ENCODE measurements at places on chromosomes 2 and 18.

- no peak for DNase-seq
Observed at GRCh38 chr18:8783335-8783993, 78.1 kb downstream of the MTCL1 start.

DNA sequence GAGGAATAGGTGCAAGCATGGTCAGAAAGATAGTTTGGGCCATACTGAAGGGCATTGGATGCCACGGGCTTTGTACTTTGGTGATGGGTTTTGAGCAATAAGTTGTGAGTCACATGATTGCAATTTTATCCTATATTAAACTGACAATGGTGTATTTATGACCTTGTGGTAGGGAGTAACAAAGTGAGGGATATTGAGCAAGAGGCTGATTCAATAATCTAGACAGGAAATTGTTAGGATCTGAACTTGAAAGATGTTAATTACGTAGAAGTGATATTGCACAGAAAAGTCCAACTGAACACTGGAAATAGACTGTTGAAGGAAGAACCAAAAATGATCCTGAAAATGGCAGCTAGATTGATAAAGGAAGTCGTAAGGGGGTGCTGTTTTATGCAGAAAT is 46.6 kb upstream of the TCF4 start:
- no peak for DNase-seq

GRCh38 chr2:165008730-165009315 is 53.5 kb upstream of the SLC38A11 start:
- DNase-seq = no peak

- DNase-seq = no peak
Observed at GRCh38 chr18:32391126-32391525, 79.6 kb downstream of the GAREM1 start.

DNA sequence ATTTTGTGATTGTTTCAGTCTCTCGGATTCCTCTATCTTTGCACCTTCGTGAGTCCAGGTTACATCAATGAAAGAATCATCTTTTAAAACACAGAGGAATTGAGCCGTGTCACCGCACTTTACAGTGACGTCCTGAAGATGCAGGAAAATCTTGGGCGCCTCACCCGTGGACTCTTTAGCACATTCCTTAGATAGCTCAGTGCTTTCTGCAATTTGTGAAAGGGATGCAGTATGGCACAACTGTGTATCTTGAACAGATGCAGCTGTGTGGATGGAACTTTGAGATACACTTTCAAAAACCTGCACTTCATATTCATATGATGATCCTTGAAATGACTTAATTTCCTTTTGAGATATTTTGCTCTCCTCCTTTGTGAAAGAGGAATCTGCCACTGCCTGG is 50.9 kb downstream of the TTN start:
- DNase-seq = no peak

DNA sequence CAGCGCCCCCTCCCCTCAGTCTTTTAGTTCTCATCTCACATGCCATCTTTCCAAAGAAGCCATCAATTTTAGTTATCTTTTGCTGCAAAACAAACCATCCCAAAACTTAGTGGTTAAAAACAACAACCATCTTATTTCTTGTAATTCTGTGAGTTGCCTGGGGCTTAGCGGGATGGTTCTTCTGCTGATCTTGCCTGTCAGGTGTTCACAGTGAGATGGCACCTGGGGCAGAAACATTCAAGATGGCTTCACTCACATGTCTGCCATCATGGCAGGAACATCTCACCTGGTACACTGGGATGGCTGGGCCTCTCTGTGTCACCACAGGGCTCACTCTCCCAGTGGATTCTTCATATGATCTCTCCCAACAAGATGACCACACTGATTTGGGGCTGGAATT is 144.5 kb upstream of the MSH6 start:
- no peak for DNase-seq

GRCh38 chr2:135473567-135473966 is 57.5 kb downstream of the ZRANB3 start:
- no peak for DNase-seq

GRCh38 chr2:55232863-55233657 is 572 bp downstream of the RPS27A start:
- DNase-seq = no peak

GRCh38 chr18:64936671-64937070 is 787.8 kb upstream of the LINC00305 start:
- DNase-seq = no peak

GRCh38 chr2:229714736-229715541 is 584 bp upstream of the DNER start:
- no peak for DNase-seq

- DNase-seq = no peak
Observed at GRCh38 chr2:182897137-182897536, 30.7 kb upstream of the FRZB start.

- no peak for DNase-seq
Observed at GRCh38 chr2:104654811-104655210, 199.1 kb upstream of the POU3F3 start.

DNA sequence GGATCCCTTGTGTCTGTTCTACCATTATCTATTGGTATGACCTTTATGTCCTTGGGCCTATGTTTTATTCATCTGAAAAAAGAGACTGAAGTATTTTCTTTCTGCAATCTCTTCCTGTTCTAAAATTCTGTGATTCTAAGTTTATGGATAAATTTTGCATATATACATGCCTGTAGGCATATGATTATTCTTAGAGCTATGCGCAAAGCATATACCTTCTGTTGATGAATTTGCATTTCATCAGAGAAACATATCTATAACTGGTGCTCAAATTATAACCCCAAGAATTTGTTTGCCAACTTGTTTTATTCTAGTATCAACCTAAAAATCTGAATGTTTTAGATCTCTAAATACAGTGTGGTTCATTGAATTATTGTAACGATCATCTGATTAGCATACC is 6.7 kb downstream of the CACNB4 start:
- no peak for DNase-seq

DNA sequence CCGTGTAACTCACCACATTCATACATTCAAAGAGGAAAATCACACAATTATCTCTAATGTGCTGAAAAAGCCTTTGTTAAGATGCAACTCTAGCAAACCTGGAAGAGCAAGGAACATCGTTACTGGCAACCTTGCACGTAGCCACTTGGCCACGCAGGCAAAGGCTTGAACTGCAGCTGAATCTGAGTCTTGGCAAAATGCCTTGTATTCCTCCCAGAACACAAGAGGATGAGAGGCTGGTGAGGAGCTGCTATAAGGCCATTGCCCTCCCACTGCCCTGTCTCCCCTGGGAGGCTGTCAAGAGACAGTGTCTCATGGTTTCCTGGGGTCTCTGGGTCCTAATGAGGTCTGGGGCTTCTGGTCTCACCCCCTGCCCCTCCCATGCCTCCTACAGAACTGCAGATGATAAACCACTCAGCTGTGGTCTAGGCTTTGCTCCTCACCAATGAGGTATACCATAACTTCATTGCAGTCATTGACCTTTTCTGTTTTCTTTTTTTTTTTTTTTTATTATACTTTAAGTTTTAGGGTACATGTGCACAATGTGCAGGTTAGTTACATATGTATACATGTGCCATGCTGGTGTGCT is 141.4 kb downstream of the SPP2 start:
- DNase-seq = peak; percentile 22

DNA sequence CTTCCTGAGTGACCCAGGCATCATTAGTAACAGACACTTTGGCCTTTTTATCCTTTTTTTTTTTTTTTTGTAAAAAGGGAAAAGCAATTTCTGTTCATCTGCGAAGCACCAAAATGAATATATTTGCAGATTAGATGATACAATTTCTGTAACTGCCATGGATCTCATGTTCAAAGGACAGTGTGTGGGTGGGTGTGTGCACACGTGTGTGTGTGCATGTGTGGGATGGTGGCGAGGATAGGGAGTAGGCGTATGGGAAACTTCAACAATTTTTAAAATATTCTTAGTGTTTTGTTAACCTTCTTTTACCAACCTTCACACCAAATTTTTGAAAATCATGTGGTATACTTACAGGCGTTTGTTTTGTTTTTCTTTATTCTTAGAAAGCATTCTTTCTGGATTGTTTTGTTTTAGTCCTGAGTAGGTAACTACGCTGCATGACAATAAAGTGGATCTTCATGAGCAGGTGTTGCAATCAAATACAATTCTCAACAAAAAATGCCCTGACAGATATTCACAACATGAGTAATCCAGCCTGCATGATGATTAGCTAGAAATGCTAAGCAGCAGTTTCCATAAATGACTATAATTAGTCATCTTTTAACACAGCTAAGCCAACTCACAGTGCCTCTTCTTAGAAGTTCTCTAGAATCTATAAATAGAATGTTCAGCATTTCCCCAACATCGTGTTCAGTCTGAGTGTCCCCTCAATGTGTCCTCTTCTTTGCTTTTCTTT is 53.5 kb upstream of the RMDN2 start:
- no peak for DNase-seq

- DNase-seq = no peak
Observed at GRCh38 chr2:30926606-30927005, 119.4 kb upstream of the CAPN13 start.

- no peak for DNase-seq
Observed at GRCh38 chr2:11676640-11677039, 6.6 kb upstream of the NTSR2 start.

GRCh38 chr2:232977438-232977971 is 35.6 kb downstream of the NGEF start:
- DNase-seq = no peak

GRCh38 chr2:183803596-183803995 is 679.4 kb downstream of the NUP35 start:
- DNase-seq = no peak

All from HCT116 (cell line).